ENCODE measurements at places on chromosomes 2 and 18.

- no peak for DNase-seq
Measured at GRCh38 chr18:32877371-32877770, 104.5 kb upstream of the KLHL14 start.

- DNase-seq: no peak
Measured at GRCh38 chr2:190920085-190920484, 39.5 kb downstream of the GLS start.

DNA sequence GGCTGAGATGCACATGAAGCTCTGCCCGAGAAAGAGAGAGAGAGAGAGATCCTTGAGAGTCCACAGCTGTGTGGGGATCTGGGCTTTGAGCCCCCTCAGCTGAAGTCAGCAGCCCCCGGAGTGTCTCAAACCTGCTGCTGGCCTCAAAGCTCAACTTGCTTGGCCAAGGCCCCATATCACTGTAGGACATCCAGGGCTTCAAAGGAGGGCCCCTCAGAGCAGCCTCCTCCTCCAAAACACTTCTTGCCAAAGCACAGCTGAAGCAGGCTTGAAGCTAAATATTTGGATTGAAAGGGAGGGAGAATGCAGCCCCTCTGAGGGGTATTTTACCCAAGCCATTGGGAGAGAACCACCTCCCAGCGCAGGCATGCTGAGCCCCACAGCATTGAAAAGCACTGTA is 357.6 kb downstream of the OSR1 start:
- DNase-seq: no peak

DNA sequence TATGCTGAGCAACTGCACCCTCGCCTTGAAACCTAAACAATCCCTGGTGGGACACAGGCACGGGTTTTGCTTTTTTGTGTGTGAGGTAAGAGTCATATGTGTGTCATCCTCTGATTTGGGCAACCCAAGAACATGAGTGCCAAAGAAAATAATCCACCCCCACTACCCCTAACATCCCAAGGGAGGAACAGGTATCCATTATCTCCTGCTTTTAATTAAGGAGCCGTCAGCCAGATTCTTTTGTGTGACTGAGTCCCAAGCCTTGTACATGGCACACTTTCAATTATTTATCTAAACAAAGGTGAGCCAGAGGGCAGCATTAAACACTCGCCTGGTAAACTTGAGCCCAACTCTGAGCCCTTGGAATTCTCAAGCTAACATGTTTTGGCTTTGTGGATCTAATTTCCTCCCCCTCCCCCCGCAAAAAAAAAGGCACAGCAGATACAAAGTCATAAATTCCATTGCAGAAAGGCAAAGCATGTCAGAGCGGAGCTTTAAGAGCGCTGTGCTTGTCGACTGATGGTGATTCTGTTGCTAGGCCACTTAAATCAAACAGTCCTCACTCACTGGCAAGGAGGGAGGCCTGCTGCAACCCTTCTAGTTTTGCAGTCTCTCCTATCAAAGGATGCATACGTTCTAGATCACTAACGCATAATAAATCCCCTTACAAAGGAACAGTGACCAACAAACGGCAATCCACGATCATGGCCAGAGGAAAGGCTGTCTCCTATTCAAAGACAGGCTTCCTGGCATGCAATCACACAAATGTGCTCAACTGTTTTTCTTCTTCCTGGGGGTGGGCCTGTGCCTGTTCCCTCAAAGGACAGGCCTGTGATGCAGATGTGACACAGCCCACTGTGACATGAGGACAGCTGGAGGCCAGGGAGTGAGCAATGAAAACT is 143.5 kb upstream of the LMAN1 start:
- DNase-seq: no peak

GRCh38 chr18:52394602-52395001 is 54.6 kb downstream of the DCC start:
- no peak for DNase-seq

DNA sequence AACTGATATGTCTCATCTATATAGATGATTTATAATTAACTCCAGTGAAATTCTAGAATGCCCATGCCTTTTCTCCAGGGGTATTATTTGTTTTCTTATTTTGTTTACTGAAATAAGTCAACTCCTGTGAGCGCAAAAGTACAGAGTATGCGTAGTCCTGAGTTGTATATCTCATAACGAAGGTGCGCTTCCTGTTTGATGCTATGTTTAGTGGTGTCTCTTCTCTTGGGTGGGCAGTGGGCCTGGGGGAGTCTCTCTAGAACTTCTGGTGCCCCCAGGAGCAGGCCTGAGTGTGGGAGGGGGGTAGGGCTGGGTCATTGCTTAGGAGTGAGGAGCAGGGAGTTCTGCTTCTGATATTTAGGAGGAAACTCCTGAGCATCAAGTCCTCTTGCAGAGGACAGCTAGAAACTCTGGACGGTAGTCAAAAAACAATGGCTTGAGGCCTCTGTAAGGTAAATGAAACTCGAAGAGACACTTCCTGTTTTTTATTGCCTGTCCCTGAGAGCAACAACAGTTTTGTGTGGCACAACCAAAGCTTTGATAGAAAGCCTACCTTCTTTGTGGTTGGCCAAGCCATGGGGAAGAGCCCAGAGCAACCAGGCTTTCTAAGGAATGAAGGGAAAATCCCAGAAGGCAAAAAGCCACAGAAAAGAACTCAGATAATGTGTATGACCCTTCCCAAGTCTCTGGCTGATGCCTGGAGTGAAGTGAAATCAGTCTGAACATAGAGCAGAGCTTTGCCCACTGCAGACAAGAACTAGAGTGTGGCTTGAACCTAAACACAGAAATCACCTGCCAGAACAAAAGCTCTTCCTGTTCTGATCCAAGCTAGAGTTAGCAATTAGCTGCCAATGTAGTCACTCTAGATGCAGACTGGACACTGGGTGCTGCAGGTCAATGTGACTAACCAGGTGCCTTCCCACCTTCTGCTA is 8.5 kb upstream of the SP140L start:
- no peak for DNase-seq

- no peak for DNase-seq
Measured at GRCh38 chr2:155033652-155034051, 335.2 kb downstream of the KCNJ3 start.

DNA sequence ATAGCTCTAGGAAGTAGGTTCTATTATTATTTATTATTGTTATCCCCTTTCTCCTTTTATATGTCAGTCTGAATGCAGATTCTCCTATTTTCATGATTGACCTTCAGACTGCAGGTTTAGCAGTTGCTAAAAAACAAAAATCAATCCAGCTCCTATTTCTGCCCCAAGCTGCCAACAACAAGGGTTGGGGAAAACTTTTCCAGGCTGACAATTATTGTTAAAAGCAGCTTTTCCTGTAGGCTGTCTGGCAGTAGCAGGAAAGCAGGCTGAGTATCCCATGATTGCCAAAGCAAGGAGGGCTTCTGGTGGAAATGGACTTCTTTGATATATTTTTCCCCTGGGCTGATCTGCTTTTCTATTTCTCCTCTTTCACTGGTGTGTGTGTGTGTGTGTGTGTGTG is 78.0 kb upstream of the CTLA4 start:
- no peak for DNase-seq

DNA sequence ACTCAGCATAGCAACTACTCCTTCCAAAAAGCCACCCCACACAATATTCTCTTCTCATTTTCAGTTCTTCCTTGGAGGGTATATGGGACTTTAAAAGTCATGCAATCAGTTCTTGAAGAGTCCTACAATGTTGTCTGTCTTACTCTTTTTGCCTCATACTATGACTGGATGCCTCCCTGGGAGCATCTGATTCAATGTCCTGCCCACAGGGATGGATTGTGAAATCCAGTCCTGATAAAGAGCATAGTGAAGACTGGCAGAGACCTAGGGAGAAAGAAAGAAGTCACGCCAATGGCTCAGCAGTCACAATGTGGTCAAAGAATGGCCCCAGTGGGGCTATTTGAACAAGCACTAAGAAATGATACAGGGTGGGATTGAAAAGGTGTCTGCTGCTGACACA is 155.1 kb upstream of the SERPINE2 start:
- DNase-seq: no peak

GRCh38 chr2:43047187-43047780 is 179.1 kb downstream of the ZFP36L2 start:
- DNase-seq: no peak

- DNase-seq: no peak
Measured at GRCh38 chr2:34188464-34189303, 589.6 kb upstream of the FAM98A start.

- DNase-seq: no peak
Measured at GRCh38 chr18:62409821-62410220, 84.7 kb downstream of the TNFRSF11A start.

All from SHP77 treated with DMSO at 0.1 percent for 48 hours (cell line).